Fibroblast of skin of left quadriceps (primary cell): ENCODE measurements at places on chromosomes 3 and 15.

GRCh38 chr3:42713747-42714146 is 11.1 kb upstream of the HHATL start:
- DNase-seq = no peak

DNA sequence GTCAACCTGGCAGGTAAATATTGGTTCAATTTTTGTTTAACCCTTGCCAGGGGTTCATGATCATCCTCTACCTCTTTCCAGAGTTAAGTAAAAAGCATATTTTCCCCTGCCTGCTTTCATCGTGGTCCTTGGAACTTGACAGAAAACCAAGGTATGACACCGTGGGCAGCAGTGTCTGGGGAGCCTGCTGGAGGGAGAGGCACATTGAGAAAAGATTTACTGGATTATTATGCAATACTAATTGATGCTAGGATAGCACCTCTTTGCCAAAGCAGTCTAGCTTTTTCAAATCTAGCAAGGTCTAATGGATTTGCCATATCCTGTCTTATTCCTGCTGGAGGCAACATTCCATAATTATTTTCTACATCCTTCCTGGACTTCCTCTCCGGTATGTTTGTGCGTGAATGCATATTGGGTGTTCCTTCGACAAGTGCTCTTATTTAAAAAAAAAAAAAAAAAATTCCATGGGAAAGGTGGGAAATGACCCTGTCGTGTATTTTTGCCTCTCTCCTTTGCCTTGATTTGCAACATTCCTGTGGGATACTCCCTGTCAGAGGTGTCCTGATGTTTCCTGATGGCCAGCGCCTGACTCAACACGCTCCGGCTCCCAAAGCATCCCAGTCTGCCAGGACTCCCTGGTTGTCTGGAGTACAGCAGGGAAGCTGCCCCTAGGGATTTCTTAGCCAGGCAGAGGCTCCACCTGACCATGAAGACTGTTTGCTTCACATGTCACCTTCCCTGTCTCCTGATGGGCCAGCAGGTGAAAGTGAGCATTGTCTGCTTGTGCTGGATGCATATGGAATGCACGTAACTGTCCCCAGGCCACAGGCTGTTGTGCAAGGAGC is 6.3 kb downstream of the BHLHE40 start:
- no peak for DNase-seq

DNA sequence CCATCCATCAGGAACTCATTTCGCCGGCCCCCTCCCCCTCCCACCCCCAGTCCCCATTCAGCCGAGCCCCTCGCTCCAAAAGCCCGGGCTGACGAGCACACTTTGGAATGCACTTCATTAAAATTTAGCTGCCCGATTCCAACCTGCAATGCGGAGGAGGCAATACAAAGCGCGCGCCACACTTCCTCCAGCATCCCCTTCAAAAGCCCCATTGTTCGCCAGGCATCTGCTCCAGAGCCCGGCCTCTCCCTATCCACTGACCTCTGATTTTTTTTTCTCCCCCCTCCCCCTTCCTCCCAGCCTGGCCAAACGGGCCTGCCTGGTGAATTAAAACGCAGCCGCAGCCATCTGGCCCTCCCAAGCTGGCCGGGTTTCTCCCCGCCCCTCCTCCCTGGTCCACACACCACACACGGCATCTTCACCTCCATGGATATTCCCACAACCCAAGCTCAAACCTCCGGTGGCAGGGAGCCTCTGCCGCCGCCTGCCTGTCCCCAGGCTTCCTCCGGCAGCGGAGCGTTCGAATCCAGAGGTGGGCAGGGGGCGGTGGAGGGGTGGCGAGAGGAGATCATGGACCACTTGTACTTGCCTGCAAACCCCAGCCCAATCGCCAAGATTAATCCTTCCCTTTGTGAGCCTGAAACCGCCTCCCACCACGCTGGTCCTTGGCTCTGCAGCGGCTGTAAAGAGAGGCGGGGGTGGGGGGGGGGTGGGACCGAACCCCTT is 441.3 kb downstream of the MAGI1 start:
- no peak for DNase-seq

DNA sequence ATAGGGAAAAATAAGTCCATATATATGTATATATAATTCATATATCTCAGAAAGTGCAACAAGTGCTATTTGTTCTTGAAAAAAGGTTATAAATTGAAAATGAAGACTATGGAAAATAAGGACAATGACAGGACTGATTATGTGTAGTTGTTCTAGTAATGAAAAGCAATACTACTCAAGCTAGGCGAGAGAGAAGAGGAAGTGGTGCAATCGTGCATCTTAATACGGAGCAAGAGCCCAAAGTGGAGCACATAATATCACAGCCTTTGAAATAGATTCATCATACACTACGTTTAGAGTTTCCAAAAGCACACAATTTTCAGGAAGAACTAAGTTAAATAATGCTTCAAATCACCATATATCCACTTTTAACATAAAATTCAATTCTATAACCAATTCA is 87.9 kb downstream of the ULK4 start:
- no peak for DNase-seq

GRCh38 chr15:89781055-89781454 is 4.9 kb downstream of the MESP2 start:
- DNase-seq = no peak

DNA sequence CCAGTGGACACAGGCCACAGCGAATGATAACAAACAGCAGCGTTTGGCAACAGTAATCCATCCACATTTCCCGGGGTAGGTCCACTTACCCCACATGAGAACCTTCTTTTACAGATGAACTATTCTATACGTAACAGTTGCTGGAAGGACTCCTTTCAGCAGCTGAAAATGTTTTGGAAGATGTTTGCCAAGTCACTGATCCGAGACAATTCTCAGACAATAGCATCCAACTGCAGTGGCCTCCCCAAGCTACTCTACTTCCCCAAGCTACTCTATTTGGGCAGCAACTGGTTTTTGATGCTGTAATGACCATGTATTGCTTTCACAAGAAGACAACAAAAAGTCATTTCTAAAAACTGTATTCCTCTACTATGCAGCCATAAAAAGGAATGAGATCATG is 87.5 kb downstream of the ADAMTS17 start:
- DNase-seq = no peak

GRCh38 chr15:76575679-76576078 is 239.1 kb downstream of the ISL2 start:
- no peak for DNase-seq

DNA sequence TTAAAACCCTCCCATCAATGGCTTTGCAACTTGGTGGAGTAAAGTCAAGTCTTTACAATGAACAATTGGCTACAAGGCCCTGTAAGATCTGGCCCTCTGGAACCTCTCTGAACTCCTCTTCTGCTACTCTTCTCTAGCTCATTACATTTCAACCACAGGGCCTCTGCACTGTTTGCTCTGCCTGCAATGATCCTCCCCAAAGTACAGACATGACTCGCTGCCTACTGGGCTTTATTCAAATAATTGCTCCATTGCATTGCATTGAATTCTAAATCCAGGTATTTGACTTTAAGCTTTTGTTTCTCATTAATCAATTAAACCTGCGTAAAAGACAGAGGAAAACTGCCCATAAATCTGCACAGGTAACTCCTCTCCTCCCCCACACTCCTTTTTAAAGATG is 96.7 kb downstream of the CD47 start:
- no peak for DNase-seq

DNA sequence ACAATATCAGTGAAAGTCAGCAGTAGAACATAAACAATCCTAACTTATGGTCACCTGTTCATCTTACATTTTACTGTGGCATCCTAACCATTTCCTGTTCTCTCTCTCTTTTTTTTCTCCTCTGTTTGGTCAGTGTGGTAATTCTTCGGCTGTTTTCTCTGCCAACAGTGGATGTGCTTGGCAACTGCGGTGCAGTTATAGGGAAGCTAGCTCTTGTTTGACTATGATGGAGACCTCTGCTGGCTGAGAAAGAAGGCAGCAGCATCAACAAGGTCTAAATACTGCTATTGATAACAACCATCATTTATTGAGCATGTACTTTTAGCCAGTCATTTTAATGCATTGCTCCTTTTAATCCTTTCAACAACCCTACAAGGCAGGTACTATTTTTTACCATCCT is 723 bp upstream of the DRD3 start:
- no peak for DNase-seq

- no peak for DNase-seq
These were observed 463.2 kb upstream of the GBE1 start for GRCh38 chr3:82224661-82225060.
